ENCODE measurements at places on chromosomes 12 and 14. TPM values are rescaled to one million over a fixed set of nuclear protein-coding genes. Genes with fewer than 3 reads are reported as not detected.

Gene RPS6KL1
- total RNA-seq, result 5.3 TPM

Gene SLC2A14
- total RNA-seq, result 7.0 TPM

Gene PELI2
- 33.7 TPM for total RNA-seq

Gene KICS2
- total RNA-seq, result 7.1 TPM

Gene PMCH
- not detected for total RNA-seq

Gene CPNE8
- total RNA-seq, result 3.2 TPM

Gene RFLNA
- 57.4 TPM for total RNA-seq

Gene PEBP1
- total RNA-seq, result 326 TPM

Gene ADSS1
- total RNA-seq, result 3.2 TPM

Gene PLXNC1
- total RNA-seq, result 8.3 TPM

Gene RAD52
- total RNA-seq, result 28.3 TPM

Gene CELA1
- total RNA-seq, result not detected

Gene IL22
- not detected for total RNA-seq

Gene SERPINA3
- total RNA-seq, result 7.1 TPM

Gene NRXN3
- 19.8 TPM for total RNA-seq

Gene GPRC5A
- total RNA-seq, result 152 TPM

DNA sequence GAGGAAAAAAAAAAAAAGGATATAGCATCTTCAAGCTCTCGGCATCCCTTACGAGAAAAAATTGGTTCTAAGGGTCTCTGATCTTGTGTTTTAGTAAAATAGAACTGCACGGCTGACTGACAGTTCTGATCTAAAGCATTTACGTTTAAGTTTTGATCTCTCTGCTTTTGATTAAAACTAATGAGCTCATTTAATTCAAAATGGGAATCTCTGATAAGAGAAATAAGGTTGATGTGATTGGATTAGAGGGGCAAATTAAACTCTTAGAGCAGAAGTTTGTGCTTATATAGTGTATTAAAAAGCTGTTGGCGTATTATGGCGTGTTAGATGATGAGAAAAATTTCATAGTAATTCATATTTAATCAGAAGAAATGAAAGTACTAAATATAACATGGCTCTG is 217.6 kb downstream of the EGLN3 start:
- DNase-seq, result no peak

- no peak for DNase-seq
These were observed 87.8 kb upstream of the ATXN7L3B start for GRCh38 chr12:74449872-74450271.

GRCh38 chr12:6667559-6668210 is 4.8 kb upstream of the ING4 start:
- no peak for DNase-seq

- no peak for DNase-seq
These were observed 5.8 kb downstream of the MARK3 start for GRCh38 chr14:103391048-103391447.

GRCh38 chr14:71339650-71340415 is 432.6 kb downstream of the PCNX1 start:
- DNase-seq, result no peak

GRCh38 chr12:78331753-78332152 is 501.1 kb downstream of the NAV3 start:
- DNase-seq, result no peak

- no peak for DNase-seq
These were observed 4.9 kb upstream of the SENP1 start for GRCh38 chr12:48110691-48111311.

GRCh38 chr14:74945852-74946658 is 9.3 kb downstream of the PGF start:
- peak; percentile 86 for DNase-seq

- DNase-seq, result peak; percentile 78
These were observed 407 bp downstream of the HEATR5A start for GRCh38 chr14:31419967-31420318.

- DNase-seq, result no peak
These were observed 117.6 kb downstream of the PDE6H start for GRCh38 chr12:15090441-15090840.

GRCh38 chr12:125634813-125635212 is 569.6 kb downstream of the AACS start:
- no peak for DNase-seq

- no peak for DNase-seq
These were observed 177.3 kb upstream of the PLXNC1 start for GRCh38 chr12:93970900-93971688.

DNA sequence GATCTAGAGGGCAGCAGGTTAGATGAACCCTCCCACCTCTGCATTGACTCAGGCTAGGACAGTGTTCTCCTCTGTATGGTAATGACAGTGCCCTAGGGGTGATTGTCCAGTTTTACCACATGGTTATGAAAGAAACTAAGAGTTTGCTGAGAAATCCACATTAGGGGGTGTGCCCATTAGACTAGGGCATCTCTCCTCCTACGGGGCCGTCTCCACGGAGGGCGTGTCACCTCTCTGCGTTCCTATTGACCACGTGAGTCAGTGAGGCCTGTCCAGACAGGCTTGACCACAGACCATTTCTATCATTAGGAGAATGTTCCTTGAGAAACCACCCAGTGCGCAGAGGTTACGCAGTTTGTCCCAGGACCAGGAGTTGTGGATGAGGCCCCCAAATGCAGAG is 8.3 kb downstream of the MVK start:
- DNase-seq, result no peak

DNA sequence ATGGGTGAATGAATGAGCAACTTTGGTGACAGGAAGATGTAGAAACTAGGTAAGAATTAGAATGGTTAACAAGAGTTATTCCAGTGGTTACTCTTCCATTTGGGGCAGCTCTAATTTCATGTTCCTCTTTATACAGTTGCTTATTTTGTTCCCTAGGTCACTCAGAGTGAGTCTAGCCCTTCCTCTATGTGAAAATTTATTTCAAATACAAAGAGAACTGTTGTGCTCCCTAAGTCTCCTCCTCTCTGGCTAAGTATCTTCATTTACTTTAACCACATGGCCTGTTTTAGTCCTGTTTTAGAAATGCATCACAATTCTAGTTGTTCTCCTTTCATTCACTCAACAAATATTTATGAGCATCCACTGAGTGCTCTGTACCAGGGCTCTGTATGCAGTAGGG is 51.1 kb upstream of the HIF1A start:
- no peak for DNase-seq

- DNase-seq, result no peak
These were observed 34.5 kb downstream of the VDR start for GRCh38 chr12:47870175-47870781.

DNA sequence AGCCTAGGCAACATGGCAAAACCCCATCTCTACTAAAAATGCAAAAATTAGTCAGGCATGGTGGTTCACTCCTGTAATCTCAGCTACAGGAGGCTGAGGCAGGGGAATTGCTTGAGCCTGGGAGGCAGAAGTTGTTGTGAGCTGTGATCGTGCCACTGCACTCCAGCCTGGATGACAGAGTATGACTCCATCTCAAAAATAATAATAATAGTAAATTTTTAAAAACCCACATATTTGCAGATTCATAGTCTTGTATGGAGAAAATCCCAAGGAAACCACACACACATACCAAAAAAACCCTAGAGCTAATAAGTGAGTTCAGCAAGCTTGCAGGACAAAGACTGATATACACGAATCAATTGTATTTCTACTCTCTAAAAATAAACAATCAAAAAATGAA is 19.0 kb upstream of the MTHFD1 start:
- DNase-seq, result peak; percentile 8

- no peak for DNase-seq
These were observed 21.6 kb upstream of the TMCC3 start for GRCh38 chr12:94671917-94672316.

GRCh38 chr12:47991106-47992061 is 12.9 kb downstream of the COL2A1 start:
- no peak for DNase-seq

GRCh38 chr12:124573839-124574786 is 6.7 kb upstream of the NCOR2 start:
- no peak for DNase-seq

GRCh38 chr14:99602054-99602787 is 1.8 kb downstream of the CCDC85C start:
- DNase-seq, result no peak

DNA sequence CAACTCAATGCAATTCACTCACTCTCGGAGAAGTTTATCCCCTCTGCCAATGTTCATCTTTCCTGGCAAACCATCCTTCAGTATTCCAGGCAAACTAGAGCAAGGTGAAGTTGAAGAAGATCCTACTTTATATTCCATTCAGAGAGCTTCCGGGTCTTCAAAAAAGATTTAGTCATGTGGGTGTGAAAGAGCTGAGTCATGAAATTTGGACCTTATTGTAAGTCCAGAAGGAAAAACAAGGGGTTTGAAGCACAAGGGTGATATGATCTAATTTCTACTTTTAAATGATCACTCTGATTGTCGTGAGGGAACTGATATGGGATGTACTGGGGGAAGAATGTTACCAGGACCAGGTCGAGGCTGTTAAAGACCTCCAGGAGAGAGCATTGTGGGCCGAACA is 2.8 kb upstream of the PRH2 start:
- DNase-seq, result no peak

- no peak for DNase-seq
These were observed 401.3 kb upstream of the PDE3A start for GRCh38 chr12:19967001-19967400.

GRCh38 chr12:77841521-77841920 is 10.8 kb downstream of the NAV3 start:
- no peak for DNase-seq

- DNase-seq, result no peak
These were observed 48.1 kb downstream of the KDM2B start for GRCh38 chr12:121532503-121533393.

DNA sequence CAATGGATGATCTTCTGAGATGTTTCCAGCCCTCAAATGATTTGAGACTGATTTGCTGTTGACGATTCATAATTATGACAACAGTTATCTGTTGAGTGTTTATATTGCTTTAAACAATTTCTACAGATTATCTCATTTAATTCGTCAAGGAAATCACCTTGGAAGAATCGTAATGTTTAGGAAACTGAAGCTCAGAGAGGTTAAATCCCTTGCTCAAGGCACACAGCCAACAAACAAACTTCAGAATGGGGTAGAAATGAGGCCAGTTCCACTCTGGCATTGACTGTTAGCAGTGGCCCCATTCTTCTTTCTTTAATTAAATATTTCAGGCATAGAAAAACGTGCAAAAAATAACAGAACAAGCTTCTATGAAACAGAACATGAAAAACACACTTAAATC is 4.0 kb upstream of the WSCD2 start:
- DNase-seq, result no peak

DNA sequence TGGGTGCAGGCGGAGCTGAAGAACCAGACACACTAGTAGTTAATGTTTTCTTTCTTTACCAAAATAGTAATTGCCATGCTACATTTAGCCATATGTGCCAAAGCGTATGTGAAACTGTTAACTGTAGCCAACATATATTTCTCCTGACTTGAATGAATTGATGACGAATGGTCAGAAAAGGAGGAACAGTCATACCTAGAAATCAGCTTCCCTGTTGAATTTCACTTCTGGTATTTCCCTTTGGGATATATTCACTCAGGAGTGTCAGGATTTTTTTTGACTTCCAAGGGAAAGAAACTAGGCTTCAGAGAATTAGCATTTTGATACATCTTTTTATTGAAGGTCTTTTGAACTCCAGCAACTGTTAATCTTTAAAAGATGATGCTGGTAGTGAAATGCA is 87.0 kb downstream of the ERC1 start:
- DNase-seq, result no peak

DNA sequence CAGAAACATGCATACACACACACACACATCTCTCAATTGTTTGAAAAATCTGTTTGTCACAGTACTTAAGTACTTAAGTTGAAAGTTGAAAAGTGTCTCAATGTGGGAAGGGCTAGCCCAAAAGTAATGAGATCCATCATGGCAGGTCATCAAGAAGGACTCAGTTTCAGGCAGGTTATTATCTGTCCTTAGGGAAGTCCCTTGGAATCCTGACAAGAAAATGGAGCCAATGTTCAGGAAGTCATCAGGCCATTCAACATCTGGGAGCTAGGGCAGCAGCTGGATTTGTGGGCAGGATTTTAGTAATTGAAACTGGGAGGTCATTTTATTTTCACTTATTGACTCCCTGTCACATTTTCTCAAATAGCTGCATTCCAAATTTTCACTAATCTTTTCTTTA is 56.0 kb downstream of the MSRB3 start:
- no peak for DNase-seq

DNA sequence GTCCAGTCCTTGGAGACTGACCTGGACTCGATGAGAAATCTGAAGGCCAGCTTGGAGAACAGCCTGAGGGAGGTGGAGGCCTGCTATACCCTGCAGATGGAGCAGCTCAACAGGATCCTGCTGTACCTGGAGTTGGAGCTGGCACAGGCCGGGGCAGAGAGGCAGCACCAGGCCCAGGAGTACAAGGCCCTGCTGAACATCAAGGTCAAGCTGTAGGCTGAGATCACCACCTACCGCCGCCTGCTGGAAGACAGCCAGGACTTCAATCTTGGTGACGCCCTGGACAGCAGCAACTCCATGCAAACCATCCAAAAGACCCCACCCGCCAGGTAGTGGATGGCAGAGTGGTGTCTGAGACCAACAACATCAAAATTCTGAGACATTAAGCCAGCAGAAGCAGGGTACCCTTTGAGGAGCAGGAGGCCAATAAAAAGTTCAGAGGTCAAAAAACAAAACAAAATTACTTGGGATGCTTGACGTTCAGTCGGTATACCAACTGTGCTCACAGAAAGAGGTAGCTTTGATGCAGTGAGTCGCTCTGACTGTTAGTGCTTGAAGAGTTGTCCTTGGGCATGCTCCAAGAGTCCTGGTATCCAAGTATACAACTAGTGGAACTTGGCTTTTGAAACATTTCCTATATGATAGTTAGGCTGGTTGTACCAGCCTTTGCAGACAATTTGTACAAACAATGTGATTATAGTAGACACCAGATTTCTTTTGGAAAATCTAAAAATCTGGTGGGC is 4.8 kb downstream of the MED6 start:
- no peak for DNase-seq

- no peak for DNase-seq
These were observed 418.2 kb downstream of the FLRT2 start for GRCh38 chr14:85948153-85948552.
